T-cell (primary cell): ENCODE measurements at places on chromosomes 4 and X.
A peak's percentile ranks its signal among the peaks of the same experiment; 100 is the strongest.

GRCh38 chrX:24410514-24411189 lies 50.2 kb downstream of the SUPT20HL1 start:
- H3K4me3 ChIP-seq: no peak overlapping the region
- no peaks in the 10 kb centered on the region for H3K36me3 ChIP-seq
- no peak for DNase-seq
- no peaks in the 10 kb centered on the region for H3K4me1 ChIP-seq

DNA sequence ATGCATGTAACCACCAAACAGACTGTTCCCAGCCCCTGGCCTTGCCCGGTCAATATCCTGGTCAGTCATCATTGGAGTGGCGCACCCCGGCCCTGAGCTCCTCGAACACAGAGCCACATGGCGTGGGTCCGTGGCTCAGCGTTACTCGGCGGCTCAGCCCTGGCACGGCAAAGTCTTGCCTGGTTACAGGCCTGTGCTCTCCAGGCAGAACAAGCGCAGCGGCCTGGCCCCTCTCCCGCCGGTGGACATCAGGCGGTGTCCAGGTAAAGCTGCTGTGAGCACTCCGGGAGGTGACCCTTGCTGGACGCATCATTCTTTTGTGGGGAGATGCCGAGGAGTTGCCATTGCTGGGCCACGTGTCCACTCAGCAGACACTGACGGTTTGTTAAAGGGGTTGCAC lies 6.1 kb upstream of the UVSSA start:
- no peak for DNase-seq
- H3K27ac ChIP-seq: no peak overlapping the region
- peaks cover 25% of the 10 kb centered on the region for H3K36me3 ChIP-seq
- no peaks in the 10 kb centered on the region for H3K27me3 ChIP-seq
- peaks cover 13% of the 10 kb centered on the region for H3K4me1 ChIP-seq
- no peak overlapping the region for H3K4me3 ChIP-seq

DNA sequence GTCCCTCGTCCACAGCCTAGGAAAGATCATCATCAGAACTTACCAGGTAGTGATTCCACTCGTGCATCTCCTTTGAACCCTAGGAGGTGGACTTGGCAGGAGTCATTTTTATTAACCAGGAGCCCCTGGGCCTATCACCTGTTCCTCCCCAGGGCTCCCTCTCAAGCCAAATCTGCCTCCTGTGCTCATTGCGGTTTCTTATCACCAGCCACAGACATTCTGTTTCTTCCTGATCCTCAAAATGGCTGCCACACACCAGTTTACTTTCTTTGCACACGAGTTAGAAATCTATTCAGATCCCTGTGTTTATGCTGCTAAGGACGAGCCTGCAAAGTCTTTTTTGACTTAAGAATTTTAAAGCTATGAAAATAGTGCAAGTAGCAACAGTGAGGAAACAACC lies 354.5 kb upstream of the BOD1L1 start:
- H3K27me3 ChIP-seq: no peaks in the 10 kb centered on the region
- DNase-seq: no peak
- peaks cover 6% of the 10 kb centered on the region for H3K4me1 ChIP-seq
- H3K36me3 ChIP-seq: no peaks in the 10 kb centered on the region
- no peak overlapping the region for H3K27ac ChIP-seq
- H3K4me3 ChIP-seq: no peak overlapping the region

DNA sequence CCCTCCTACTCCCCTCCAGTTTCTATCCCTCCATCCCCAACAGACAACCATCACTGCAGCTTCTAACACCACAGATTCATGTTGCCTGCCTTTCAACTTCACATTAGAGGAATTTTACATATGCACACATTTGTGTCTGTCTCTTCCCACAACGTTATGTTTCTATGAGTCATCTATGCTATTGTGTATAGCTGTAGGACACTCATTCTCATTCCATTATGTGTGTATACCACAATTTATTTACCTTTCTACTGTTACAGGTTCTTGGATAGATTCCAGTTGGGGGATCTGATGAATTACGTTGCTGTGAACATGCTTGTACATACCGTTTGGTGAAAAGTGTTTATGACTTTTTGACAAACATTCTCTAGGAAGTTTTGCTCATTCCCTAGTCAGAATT lies 58.8 kb upstream of the TRPC3 start:
- H3K4me1 ChIP-seq: no peaks in the 10 kb centered on the region
- H3K27ac ChIP-seq: no peak overlapping the region
- no peaks in the 10 kb centered on the region for H3K36me3 ChIP-seq
- H3K27me3 ChIP-seq: no peaks in the 10 kb centered on the region
- H3K4me3 ChIP-seq: no peak overlapping the region

DNA sequence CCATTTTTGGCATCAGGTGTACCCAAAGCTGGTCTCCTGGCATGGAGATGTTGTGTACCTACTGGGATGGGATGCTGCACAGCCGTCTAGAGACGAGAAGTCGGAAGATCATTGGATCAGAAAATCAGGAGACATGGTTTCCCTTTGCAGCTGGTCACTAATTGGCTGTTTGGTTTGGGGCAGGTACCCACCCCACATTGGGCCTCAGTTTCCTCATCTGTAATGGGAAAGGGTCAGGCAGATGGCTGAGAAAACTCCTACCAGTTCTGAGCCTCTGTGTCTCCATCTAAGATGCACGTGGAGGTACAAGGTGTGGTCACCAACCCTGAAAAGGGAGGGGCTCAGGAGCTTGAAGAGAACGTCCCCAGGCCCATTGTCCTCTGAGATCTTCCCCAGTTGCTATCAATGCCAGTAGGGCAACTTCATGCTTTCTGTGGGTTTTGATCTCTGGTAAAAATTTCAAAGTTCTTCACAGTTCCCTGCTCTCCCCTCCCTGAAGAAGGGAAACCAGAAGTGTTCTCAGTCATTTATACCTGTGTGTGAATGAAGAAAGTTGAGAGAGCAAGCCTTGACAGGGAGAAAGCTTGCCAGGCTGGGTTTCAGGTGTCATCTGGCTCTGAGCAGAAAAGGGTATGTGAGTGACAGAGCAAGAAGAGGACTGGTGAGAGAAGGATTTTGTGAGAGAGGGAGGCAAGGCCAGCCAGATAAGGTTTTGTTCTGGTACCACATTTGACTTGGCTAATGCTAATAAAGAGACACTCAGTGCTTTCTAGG lies 15.1 kb downstream of the TSC22D3 start:
- H3K27ac ChIP-seq: no peak overlapping the region
- H3K36me3 ChIP-seq: no peaks in the 10 kb centered on the region
- no peaks in the 10 kb centered on the region for H3K4me1 ChIP-seq
- DNase-seq: no peak

- no peaks in the 10 kb centered on the region for H3K27me3 ChIP-seq
- H3K36me3 ChIP-seq: no peaks in the 10 kb centered on the region
- H3K4me1 ChIP-seq: peaks cover 5% of the 10 kb centered on the region
- no peak for DNase-seq
- H3K27ac ChIP-seq: no peak overlapping the region
Observed at GRCh38 chr4:37749398-37749988, 63.3 kb upstream of the RELL1 start.

DNA sequence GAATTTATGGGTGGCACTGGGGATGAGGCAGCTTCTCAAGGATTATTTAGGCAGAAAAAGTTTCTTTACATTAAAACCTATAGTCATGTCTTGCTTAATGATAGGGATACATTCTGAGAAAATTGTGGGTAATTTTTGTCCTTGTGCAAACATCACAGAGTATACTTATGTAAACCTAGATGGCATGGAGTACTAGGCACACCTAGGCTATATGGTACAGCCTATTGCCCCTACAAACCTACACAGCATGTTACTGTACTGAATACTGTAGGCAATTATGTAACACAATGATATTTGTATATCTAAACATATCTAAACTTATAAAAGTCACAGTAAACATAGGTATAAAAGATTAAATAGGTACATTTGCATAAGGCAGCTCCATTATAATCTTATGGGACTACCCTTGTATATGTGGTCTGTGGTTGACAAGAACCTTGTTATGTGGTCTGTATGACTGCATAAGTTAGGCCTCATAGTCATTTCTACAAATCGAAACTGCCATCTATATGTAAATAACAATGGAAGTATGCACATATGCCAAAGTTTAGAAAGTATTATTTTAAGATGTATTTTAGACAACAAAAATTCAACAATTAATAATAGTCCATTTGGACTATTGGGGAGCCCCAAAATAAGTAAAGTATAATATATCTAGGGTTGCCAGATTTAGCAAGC lies 87.3 kb downstream of the CFAP299 start:
- peak overlapping the region; percentile 13 for H3K27ac ChIP-seq
- no peak for DNase-seq
- H3K27me3 ChIP-seq: no peaks in the 10 kb centered on the region
- no peaks in the 10 kb centered on the region for H3K36me3 ChIP-seq

GRCh38 chr4:156169861-156170260 lies 216.2 kb upstream of the CTSO start:
- DNase-seq: no peak
- no peak overlapping the region for H3K4me3 ChIP-seq
- H3K4me1 ChIP-seq: no peaks in the 10 kb centered on the region
- H3K27ac ChIP-seq: no peak overlapping the region

DNA sequence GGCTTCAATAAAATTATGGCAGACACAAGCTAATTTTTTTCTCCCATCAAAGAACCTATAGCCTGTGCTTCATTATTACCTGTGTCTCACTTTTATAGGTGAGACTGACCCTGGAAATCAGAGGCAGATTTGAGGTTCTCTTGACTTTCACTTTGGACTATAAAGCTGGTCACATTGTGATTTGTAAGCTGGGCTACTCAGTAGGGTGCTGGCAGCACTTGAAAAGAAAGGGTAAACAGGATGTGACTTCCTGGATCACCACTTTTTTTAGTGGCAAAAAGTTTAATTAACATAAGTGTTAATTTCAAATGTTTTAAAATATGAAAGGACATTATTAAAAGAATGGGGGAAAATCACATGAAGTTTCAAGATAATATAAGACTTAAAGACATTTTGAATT lies 50.6 kb upstream of the GATB start:
- no peaks in the 10 kb centered on the region for H3K27me3 ChIP-seq
- H3K4me1 ChIP-seq: no peaks in the 10 kb centered on the region
- no peak for DNase-seq
- H3K27ac ChIP-seq: no peak overlapping the region
